Cortex of kidney (tissue), 1 donor: ENCODE measurements at places on chromosomes 11 and 22.

- DNase-seq: no peak
Measured at GRCh38 chr11:16784666-16785065, 46.2 kb downstream of the C11orf58 start.

DNA sequence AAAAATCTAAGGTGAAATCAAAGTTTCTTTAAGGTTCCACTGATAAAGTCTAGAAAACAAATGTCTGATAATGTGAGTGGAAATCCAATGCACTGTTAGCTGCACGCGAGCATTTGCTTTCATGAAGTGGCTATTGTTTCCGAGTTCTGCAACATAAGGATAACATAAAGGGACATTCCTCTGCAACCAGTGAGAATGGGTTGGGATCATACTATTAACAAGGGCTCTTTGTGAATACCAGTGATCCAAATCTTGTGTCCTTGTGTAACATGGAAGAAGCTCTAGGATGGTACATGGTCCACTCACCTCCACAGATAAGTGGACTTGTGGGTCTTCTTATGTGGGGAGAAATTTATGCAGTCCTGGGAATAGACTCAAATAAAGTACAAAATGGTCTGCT is 24.6 kb downstream of the APIP start:
- no peak for DNase-seq

DNA sequence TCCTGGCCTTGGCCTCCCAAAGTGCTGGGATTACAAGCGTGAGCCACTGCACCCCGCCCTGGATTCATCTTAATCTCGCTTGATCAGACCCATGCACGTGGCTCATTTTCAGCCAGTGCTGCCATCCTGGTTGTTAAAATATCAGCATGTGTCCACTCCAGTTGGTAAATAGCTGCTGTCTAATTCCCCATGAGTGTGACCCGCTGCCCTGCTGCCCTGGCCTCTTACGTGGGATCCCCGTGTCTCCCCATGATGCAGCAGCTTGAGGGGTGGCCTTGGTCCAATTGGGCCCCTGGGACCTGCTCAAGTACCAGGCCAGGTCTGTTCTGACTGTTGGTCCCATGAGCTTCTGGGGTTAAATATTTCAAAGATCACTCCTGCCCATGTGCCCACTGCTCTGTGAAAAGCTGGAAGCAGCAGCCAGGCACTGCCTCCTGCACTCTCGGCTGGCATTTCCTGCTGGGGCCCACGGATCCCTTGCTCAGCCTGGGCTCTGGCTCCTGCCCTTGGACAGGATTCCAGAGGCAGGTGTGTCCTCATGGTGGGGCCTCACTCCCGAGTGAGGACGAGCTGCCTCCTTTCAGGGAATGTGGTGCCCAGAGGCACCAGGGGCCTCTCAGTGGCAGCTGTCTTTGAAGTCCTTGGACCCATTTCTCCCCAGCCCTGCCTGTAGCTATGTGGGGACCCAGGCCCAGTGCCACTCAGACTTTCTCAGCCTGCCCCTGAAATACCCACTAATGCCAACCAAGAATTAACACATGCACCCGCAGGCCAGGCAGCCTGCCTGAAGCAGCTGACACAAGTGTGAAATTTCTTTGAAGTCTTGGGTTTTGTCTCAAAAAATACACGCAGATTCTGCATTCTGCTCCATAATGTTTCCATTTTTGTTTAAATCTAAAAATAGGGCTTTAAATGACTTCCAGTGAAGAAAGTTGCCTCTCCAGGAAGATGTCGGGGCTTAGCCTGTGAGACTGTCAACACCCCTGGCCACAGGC is 38.1 kb upstream of the PRDM11 start:
- DNase-seq: no peak

DNA sequence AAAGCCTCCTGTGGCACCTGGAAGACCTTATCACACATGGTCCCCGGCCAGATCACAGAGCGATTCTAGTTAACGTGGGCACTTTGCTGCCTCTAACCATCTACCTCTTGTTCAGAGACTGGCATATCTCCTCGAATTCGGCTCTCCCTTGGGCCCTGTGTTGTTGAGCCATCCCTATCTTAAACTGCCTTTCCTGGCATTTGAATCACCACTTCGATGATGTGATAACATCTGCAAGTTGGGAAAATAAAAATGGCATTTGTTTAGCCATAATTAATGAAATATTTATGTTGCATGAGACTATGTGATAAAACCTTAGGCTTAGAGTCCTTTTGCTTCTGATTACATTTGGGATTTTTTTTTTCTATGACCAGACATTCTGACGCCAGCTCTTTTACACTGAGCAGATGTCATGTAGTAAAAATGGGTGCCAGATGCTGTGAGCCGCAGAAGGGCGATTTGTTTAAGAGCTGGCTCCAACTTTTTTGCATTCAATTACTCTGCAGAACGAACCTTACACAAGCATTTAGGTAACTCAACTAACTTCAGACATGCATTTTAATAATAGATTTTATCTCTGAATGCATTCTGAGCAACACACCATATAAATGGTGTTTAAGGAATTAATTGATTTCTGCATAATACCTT is 58.5 kb upstream of the PARVA start:
- DNase-seq: no peak

- no peak for DNase-seq
Measured at GRCh38 chr11:22084056-22084455, 108.8 kb upstream of the ANO5 start.
